Keratinocyte (primary cell): ENCODE measurements at places on chromosomes 7 and 10. TPM values are rescaled to one million over a fixed set of nuclear protein-coding genes. Genes with fewer than 3 reads are reported as not detected.

The NPFFR1 gene
- polyA plus RNA-seq = not detected in 3 replicates

The LEP gene
- 0.10 to 0.50 TPM in 2 of 3 replicates, not detected in the other for polyA plus RNA-seq

The COX19 gene
- polyA plus RNA-seq = 4.7 to 6.3 TPM (median 6.2 TPM) in 3 replicates

The ERVW-1 gene
- not detected in 3 replicates for polyA plus RNA-seq

DNA sequence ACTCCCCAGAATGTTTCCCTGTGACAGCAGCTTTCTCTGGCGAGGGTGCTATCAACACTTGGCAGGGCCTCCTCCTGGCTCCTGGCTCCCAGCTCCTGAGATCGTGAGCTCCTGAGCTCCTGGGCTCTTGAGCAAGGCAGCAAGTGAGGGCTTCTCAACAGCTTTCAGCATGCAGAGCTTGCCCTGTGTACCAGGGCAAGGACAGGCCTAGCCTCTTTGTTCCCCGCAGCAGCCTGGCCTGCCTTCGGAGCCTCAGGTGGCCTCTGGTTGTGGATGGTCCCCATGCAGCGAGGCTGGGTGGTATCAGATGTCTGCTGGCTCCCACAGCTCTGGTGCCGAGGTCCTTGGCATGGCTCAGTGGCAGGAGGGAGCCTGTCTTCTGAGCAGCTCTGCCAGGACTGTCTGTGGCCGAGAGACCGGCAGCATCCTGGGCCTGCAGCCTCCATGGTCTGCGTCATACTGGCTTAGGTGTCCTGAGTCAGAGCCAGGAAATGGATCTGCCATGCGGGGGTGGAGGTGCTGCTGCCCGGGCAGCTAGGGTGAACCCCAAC, 44.2 kb downstream of the ZMIZ1 start:
- peaks cover 31% of the 10 kb centered on the region for H3K4me1 ChIP-seq
- DNase-seq = peak; percentile 36
- peak overlapping the region; percentile 71 for H3K27ac ChIP-seq
- no peak overlapping the region for H3K4me3 ChIP-seq
- H3K36me3 ChIP-seq = no peaks in the 10 kb centered on the region
- no peaks in the 10 kb centered on the region for H3K27me3 ChIP-seq

- H3K4me1 ChIP-seq = no peaks in the 10 kb centered on the region
- H3K27ac ChIP-seq = no peak overlapping the region
- DNase-seq = no peak
- H3K27me3 ChIP-seq = no peaks in the 10 kb centered on the region
Measured at GRCh38 chr7:18626717-18627116, 131.2 kb downstream of the HDAC9 start.

DNA sequence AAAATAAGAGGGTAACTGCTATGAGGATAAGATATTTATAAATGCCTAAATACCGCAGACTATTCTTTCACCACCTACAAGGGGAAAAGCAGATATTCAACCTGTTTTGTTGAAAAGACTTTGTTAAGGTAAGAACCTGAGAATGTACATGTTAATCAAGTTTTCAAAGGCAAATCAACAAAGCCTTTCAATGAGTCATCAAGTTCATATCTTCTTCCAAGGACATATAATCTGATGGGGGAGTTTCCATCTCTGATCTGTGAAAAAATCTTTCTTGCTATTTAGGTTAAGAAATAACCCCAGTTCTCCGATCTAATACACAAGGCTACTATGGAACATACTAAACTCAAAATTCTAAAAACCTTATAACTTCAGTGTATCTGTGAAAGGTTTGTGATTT, 40.0 kb upstream of the ANLN start:
- no peaks in the 10 kb centered on the region for H3K4me1 ChIP-seq
- DNase-seq = no peak
- H3K27ac ChIP-seq = no peak overlapping the region
- no peaks in the 10 kb centered on the region for H3K36me3 ChIP-seq
- no peaks in the 10 kb centered on the region for H3K27me3 ChIP-seq
- no peak overlapping the region for H3K4me3 ChIP-seq

- DNase-seq = no peak
- H3K27ac ChIP-seq = no peak overlapping the region
- no peak overlapping the region for H3K4me3 ChIP-seq
- H3K36me3 ChIP-seq = no peaks in the 10 kb centered on the region
Measured at GRCh38 chr10:95976362-95977229, 66.8 kb upstream of the CCNJ start.

GRCh38 chr10:97828721-97829120, 20.9 kb upstream of the GOLGA7B start:
- DNase-seq = no peak
- H3K36me3 ChIP-seq = no peaks in the 10 kb centered on the region
- H3K4me1 ChIP-seq = peaks cover 10% of the 10 kb centered on the region
- H3K4me3 ChIP-seq = no peak overlapping the region
